ENCODE measurements at places on chromosomes 13 and 19.
A peak's percentile ranks its signal among the peaks of the same experiment; 100 is the strongest.

DNA sequence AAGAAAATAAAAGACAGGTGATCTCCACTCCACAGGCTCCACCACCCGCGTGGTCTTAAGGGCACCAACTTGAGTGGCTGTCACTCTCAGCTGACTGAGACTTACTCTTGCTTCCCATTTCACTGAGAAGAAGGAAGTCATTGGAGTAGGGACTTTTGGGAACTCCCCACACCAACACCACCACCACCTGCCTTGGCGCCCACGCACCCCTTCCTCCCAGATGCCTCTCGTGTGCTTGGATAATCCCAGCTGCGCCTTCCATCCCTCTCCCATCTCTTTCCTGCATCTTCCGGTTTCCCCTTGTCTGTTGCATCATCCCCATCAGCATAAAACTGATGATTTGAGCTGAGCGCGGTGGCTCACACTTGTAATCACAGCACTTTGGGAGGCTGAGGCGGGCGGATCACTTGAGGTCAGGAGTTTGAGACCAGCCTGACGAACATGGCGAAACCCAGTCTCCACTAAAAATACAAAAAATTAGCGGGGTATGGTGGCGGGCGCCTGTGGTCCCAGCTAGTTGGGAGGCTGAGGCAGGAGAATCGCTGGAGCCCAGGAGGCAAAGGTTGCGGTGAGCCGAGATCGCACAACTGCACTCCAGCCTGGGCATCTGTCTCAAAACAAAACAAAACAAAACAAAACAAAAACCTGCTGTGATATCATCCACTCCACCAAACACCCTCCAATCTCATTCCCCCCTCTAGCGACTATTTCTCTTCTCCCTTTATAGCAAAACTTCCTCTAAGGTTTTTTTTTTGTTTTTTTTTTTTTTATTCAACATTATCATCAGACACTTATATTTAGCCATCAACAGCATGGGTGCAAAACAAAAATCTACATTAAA is 25.5 kb downstream of the AP2S1 start:
- DNase-seq: no peak

DNA sequence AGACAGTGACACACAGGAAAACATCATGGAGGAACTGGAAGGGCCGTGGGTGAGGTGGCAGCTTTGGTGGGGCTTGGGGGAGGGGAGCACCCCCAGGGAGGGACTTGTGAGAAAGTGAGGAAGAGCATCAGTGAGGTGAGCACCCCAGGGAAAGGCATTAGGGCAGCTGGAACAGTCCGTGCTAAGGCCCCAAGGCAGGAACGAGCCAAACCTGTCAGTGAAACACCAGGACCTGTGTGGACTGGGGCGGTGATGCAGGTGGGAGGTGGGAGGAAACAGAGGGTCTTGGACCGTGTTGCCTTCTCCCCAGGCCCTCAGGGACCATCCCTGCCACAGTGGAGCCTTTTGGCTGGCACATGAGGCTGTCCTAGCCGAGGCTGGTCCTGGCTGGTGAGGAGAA is 17.3 kb upstream of the SLC7A10 start:
- no peak for DNase-seq

DNA sequence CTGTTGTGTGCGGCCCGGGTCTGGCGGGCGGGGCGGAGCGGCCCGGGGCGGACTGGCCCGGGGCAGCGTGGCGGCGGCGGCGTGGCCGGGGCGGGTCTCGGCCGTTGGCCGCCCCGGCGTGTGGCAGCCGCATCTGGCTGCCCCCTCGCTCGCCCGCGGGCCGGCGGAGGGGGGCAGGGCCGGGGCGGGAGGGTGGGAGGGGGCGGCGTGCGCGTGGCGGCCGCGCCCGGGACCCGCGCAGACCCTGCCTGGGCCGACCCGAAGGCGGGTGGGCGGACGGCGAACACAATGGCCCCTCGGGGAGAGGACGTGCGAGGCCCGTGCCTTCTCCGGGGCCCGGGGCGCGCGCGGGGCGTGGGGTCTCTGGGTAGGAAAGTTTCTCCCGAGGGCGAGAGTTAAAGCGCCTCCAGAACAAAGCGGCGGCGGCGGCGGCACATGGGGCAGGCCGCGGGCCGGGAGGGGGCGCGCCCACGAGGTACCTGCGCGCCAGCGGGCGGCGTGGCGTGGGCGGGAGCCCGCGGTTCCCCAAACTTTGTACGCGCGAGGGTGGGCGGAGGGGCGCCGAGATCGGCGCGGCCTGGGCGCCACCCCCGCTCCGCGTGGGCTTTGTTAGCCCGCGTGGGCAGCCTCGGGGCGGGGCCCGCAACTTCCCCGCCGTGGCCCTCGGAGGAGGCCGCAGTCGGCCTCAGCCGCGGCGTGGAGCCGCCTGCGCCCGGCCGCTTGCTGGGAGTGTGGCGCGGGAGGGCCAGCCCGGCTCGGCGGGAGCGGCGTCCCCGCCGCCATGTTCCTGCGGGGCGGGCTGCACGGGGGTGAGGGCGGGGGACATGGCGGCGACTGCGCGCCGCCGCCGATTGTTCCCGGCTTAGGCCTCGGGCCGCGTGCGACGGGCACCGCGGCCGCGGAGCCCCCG is 764 bp downstream of the MIR17HG start:
- no peak for DNase-seq

DNA sequence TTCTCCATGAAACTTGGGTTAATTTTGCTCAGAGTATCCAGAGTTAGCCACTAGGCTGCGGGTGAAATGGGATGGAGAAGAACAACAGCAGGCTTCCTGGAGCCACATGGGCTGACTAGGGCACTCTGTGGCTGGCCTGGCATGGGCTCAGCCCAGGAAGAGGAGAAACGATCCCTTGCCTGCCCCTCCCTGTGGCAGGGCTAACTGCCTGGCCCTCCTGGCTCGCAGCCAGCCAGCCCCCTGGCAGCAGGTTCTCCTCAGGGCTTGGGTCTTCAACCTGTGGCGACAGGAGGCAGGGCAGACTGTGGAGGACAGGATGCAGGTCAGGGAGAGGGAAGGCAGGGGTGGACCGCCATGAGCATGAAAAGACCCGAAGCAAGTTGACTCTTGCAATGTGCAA is 78.7 kb upstream of the GPR183 start:
- no peak for DNase-seq

GRCh38 chr19:36032251-36033104 is at the start of gene CLIP3:
TSS of gene CLIP3 (minus strand) at chr19:36032873. CDS start at chr19:36032357, 516 bp downstream.
- peak; percentile 63 for DNase-seq

DNA sequence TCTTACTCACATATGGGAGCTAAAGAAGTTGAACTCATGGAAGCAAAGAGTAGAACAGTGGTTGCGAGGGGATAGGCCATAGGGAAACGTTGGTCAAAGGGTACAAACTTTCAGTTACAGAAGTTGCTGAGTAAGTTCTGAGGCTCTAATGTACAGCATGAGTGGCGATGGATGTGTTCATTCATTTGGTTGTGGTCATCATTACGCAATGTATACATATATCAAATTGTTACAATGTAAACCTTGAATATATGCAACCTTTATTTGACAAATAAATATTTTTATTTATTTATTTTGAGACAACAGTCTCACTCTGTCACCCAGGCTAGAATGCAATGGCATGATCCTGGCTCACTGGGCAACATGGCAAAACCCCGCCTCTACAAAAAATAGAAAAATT is 38.7 kb downstream of the ZIC5 start:
- no peak for DNase-seq

DNA sequence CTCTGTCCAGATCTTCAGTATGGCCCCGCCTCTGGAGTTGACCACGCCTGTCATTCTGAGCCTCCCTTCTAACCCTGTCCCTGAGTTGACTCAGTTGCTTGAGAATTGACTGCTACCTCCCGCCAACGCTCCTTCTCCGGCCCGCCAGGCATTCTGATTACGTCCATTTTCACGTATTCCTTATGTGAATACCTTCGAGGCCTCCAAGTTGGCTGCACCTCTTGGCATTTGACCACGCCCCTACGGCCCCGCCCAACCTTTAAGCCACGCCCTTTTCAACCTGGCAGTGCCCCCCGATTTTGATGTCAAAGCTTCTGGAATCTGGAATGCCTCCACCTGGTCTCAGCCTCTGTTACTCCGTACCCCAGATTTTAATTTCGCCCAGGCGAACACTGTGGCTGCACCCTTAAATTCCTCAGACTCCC is 1.7 kb upstream of the EML2 start:
- no peak for DNase-seq

DNA sequence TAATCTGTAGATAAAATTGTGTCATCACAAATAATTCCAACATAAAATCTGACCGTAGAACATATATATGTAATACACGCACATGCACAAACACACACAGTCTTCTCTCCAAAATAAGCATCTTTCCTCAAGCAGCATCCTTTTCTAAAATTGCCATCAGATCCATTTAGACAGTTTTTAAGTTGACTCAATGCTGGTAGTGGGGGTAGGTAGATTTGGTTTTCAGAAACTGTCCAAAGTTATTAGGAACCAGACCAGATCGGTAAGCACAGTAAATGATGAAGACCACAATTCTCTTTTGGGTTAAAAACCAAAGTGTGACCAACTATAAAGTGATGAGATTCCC is 64.6 kb downstream of the SERP2 start:
- DNase-seq: no peak

DNA sequence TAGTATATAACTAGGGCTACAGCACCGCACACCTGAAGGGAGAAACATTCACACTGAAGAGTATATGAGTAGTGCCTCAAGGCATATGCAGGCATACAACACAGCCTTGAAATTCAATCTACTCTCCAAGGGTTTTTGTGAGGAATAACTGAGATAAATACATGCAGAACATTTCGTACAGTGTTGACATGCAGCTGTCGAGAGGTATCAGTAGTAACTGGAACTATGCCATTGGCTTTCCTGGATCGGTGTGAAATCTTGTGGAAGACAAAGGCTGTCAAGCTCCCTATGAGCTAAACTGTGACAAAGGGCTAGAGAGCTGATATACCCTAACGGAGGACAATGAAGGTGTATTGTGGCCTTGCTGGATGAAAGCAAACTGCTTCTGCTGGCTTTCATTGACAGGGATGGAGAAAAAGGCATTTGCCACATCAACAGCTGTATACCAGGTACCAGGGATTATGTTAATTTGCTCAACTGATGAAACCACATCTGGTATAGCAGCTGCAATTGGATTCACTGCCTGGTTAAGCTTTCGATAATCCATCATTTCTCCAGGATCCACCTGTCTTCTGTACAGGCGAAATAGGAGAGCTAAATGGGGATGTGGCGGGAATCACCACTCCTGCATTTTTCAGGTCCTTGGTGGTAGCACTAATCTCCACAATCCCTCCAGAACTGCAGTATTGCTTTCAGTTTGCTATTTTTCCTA is 16.3 kb downstream of the MTRF1 start:
- DNase-seq: no peak

- DNase-seq: no peak
Observed at GRCh38 chr13:68690567-68690966, 1417.1 kb upstream of the ATXN8OS start.

DNA sequence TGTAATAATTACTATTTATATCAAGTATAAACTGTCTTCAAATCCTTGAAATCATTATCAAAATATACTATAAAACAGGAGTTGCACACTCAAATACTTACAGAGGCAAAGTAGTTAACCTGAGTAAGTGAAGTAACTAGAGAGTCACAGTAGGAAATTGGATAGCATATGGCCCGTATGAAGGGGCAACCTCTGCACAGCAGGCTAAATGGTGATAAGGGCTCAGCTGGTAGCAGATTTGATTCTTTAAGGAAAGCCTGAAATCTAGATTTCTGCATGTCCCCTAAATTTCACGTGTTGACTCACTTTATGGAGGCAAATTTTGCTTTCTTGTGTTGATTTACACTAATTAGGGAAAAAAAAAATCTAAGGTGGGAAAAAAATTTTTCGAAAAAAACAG is 46.4 kb downstream of the STOML3 start:
- DNase-seq: no peak

DNA sequence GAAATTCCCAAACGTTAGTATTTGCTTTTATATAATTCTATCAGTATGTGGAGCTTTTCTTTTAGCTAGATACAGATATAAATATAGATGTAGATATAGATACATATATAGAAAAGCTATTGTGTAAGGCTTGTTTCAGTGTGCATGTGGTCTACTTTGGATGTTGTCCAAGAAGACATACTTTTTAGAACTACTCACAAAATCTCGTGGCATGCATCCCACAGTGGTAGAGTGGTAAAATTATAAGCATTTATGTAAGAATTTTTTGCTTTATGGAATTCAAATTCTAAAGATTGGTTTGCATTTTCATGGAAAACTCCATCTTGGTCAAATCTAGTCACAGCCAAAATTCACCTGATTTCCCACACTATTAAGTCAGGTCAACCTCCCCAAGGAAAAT is 880.4 kb downstream of the EFNB2 start:
- no peak for DNase-seq

DNA sequence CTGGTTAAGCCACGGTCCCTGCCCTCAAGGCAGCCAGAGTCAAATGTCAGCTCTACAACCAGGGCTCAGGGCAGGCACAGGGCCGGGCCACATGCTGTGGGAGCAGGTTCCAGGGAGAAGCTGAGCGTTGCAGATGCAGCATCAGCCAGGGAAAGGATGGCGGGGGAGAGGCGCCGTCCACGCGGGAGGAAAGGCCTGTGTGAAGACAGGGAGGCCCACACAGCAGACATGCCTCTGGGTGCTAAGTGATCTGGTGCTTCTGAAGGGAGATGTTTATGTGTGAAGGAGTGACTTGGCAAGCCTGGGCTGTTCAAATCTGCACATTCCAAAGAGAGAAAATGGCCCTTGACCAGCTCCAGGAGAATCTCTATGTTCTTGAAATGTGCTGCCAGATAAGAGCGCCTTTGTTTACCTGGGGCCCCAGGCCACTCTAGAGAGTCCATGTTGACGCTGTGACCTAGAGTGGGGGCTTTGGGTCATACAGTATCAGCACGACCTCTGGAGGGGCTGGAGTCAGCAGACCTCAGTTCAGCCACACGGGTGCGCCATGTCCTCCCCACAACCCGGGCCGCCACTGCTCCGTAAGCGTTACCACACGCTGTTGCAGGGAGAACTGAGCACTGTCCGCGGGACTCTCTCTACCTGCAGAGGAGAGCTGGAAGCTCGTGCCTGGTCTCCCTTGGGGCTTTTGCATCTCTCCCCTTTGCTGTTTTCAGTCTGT is 15.9 kb upstream of the ATF5 start:
- no peak for DNase-seq

Data from DMS79 treated with DMSO at 0.1 percent for 48 hours (cell line).